Stimulated activated CD4-positive, alpha-beta T cell treated with anti-CD3 and anti-CD28 coated beads, Interleukin-4, amount 100 ng/mL, for 1 hour (primary cell): ENCODE measurements at places on chromosomes 7 and 10.
A peak's percentile ranks its signal among the peaks of the same experiment; 100 is the strongest.

GRCh38 chr10:4151466-4151865 lies 366.5 kb upstream of the KLF6 start:
- no peak for DNase-seq

DNA sequence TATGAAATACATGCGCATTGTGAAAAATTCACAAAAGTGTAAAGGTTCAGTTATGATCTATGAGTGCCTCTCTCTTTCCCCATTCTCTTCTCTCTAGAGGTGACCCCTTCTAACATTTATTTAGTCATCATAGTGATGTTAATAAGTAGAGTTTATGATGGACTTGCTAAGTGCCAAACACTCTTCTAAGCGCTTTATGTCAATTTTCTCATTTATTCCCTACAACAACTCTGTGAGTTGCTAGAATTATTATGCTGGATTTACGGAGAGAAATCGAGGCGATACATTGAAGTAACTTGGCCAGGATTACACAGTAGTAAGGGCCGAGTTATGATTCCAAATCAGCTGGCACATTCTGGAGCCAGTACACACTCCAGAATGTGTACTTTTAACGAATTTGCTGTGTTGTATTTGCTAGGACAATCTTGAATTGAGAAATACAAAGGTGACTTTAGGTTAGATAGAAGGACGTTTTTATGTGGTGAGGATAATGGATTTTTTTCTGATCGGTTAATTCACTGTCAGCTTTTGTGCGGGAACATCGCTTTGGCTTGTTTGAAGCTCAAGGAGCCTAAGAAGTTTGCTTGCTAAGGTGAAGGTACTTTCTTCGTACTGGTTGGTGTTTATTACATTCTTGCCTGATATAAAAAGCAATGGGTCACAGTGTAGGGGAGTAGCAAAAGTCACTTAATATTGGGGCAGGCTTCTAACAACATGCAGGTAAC lies 1.4 kb downstream of the ATRNL1 start:
- no peak for DNase-seq

DNA sequence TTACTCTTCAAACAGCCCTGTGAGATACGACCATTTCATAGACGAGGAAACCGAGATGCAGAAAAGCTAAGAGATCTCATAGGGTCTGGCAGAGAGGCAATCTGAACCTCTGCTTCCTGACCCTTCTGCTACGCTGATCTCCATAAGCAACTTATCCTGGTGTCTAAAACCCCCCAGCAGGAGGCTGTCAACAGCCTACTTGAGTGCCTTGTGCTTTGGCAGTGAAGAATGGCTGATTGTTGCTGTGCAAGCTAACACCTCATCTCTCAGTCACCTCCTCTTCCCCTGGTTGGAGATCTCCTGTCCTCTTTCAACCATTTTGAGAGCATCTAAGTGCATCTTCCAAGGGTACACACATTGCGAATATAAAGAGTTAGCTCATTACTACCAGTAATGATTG lies 86.2 kb downstream of the AOAH start:
- no peak for DNase-seq

GRCh38 chr10:86769991-86770390 lies 13.6 kb downstream of the BMPR1A start:
- DNase-seq = no peak

DNA sequence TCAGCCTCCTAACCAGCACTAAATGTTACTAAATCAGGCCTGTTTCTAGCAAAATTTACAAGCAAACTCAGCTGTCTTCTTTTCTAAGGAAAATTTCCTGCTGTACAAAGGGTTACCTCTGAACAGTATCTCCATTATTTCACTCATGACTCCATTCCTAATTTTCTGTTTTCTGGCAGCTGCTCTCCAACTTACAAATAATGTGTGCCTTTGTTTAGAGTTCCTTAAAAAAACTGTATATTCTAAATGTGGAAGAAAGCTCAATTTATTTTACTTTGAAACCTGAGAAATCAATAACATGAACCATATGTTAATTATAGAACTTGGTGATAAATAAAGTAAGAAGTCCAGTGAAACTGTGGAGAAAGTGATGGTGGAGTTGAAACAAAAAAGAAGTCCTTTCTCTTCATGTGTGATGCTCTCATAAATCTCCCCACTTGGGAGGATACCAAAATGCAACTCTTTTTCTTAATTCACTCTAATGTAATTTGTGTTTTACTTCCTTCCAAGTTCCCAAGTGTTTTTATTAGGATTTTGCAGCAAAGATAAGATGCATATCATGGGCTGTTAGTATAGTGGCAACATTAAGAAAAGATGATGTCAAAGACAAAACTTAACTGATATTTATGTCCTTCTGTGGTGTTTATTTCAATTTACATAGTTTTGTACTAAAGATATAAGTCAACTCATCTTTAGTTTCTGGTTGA lies 74.8 kb downstream of the CDK6 start:
- no peak for DNase-seq

- DNase-seq = peak; percentile 23
Observed at GRCh38 chr7:83936056-83936708, 258.4 kb downstream of the SEMA3A start.

GRCh38 chr10:16606421-16606820 lies 84.7 kb upstream of the C1QL3 start:
- DNase-seq = no peak

DNA sequence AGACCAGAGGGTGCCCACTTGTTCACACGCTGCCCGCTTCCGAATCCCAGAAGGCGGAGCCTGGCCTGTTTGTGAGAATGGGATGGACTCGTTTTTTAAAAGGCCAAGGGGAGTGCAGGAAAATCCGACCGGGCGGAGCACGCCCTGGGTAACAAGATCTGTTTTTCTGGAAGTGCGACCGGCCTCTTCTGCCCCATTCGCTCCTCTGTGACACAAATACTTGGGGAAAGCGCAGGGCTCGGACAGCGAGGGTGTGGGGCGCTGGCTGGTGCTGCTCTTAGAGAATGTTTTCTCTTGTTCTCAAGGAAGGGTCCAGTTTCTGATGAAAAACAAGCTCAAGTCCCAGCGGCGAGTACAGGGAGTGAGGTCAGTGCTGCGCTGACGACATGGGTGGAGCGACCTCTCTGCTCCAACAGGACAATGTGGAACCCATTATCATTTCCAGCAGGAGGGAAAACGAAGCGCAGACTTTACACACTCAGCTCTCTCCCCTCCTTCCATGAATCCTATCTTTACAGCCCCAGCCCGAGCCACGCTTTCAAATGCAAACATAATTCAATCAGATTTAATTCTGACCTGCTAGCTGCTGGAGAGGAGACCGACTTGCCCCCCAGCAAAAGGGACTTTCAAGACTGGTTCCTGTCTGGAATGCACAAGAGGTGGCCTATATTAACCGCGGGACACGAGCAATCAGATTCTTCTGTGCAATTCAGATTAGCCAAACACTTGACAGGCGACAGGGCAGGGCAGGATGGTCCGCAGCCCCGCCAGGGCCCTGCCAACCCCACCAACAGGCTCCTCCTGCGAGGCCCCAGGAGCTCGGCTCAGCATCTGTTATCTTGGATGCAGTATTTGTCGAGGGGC lies 1.1 kb downstream of the RADIL start:
- no peak for DNase-seq

GRCh38 chr10:25502453-25502852 lies 327.7 kb downstream of the GPR158 start:
- DNase-seq = no peak

- no peak for DNase-seq
Observed at GRCh38 chr7:14021069-14021468, 31.6 kb upstream of the ETV1 start.

- DNase-seq = peak; percentile 9
Observed at GRCh38 chr7:19051767-19052375, 65.6 kb downstream of the TWIST1 start.

DNA sequence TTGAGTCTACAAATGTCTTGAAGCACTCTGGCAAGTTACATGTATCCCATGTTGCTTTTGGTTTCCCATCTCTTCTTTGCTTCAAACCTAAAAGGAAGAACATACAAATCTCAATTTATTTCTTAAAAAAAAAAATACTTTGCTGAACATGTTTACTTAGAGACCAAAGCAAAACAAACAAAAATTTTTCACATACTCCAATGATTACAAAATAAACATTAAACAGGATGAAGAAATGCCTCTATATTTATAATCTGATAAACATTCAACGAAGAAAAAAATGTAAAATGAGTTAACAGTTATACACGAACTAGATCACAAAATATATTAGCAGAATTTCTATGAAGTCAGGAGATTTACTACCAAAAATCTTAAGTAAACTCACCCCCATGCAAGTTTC lies 31.3 kb downstream of the FAM204A start:
- DNase-seq = no peak

GRCh38 chr7:128025819-128026218 lies 5.4 kb downstream of the LRRC4 start:
- DNase-seq = no peak

DNA sequence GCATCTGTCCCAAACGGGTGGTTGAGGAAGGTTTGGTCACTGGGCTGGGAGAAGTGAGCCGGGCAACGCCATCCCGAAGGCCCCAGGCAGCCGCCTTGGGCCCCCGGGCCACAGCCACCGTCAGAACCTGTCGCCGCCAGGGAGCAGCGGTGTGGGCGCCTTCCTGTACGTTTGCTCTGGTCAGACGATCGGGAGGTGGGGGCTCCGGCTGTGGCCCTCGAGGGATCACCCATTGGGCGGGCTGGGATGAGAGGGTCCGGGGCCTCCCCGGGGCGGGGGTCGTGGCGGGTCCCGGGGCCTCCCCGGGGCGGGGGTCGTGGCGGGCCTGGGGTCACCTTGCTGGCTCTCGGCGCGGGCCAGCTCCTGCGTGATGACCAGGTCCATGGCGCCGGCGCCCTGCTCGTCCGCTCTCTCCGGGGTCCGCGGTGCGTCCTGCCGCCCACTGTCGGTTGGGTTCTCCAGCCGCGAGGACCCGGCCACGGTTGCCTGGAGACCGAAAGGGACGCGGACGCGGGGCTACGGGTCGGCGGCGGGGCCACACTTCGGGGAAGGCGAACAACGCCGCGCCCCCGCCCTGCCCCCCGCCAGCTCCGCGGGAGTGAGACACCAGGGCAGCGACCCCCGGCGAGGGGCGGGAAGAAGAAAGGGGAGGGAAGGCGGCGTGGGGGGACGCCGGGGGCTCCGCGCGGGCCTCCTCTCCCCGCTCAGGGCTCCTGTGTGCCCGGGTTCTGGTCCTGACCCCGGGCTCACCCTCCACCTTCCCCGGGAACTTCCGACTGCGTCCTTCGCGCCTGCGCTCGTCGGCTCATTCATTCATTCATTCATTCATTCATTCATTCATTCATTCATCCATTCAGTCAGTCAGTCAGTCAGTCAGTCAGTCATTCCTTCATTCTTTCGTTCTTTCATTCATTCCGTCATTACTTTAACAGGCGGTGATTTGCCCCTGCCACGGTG lies at the start of gene CFAP46:
Gene CFAP46, minus strand, starts transcription at position 470 of the 957 bp plus-strand sequence. Its CDS starts 86 bp downstream, at position 384.
- DNase-seq = peak; percentile 24

DNA sequence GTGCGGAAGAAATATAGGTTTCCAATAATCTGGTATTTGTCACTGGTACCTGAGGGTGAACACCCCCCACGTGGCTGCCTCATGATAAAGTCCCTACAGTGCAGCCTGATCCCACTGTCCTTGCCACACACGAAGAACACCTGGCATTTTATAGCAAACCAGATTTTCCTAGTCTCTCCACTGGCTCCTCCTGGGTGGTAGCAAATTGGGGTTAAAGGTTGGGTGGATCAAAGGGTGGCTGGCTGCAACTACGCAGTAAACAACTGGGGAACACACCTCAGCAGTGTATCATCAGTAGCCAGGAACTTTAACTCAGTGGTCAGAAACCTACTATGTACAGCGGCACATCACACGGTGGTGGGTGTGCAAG lies 10.3 kb downstream of the SEPHS1 start:
- DNase-seq = no peak

DNA sequence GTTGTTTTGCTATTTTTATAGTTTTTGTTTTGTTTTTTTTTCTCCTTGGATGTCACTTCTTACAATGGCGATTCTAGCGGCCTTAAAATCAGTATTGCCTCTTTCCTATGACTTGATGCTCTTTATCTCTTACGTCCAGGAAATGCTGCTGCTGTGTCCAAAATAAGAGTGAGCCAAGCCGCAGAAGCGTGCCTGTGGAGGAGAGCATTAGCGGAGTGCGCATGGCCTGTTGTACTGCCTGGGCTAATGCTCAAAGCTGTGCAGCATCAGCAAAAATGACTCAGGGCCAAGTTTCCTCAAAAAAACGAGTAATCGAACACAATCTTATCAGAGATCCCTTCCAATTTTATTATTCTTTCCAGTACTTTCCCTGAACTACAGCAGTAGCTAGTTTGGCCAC lies 18.5 kb upstream of the GAD2 start:
- DNase-seq = no peak

GRCh38 chr7:132381742-132382472 lies 194.4 kb downstream of the PLXNA4 start:
- DNase-seq = no peak

DNA sequence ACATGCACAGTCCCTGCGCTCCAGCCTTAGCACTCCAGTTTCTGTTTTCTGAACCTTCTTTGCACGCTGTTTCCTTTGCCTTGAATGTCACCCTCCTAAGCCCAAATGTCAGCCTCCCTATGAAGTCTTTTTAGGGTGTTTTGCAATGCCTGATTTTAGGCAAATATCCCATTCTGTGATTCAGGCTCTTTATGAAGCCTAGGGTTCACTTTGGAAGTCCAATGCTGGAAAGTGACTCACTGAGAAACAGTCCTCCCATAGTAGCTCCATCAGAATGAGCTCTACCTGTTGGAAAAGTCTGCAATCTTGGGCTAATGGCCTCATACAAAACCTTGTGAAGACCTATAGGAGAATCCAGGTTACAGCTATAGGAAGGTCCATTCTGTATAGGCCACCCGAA lies 5.3 kb downstream of the LAMB4 start:
- no peak for DNase-seq

DNA sequence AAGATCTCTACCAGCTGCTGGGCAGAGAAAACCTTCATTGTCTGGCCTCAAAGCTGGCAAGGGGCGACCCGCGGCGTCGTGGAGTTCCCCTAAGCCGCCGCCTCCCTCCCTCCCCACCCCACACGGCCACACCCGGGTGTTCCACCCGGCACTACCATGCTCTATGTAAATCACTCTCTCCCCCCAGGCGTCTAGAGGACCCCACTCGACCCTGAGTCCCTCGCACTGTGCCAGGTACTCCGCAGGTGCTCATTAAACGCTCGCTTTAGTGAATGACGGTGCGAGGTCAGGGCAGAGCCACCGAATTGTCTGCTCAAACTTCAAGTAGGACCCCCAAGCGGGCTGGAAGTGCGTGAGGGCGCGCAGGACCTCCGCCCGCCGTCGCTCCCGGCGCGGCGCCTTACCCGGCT lies 628 bp downstream of the PARP12 start:
- DNase-seq = peak; percentile 50

- no peak for DNase-seq
Observed at GRCh38 chr7:99652671-99653070, 27.1 kb downstream of the CYP3A5 start.

GRCh38 chr10:112689327-112690072 lies 242.5 kb downstream of the VTI1A start:
- DNase-seq = no peak

- DNase-seq = no peak
Observed at GRCh38 chr7:78164459-78164858, 365.9 kb downstream of the PHTF2 start.

DNA sequence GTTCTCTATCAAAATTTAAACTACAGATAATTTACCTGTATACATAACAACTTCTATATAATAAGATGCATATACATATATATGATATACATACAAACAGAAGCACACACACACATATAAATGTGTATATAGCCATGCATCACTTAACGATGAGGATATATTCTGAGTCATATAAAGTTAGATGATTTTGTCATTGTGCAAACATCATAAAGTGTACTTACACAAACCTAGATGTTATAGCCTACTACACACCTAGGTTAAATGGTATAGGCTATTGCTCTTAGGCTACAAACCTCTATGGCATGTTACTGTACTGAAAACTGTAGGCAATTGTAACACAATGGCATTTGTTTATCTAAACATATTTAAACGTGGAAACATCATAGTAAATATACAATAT lies 937.6 kb upstream of the KCND2 start:
- DNase-seq = no peak
